Kidney epithelial cell (primary cell): ENCODE measurements at places on chromosomes 5 and 9. TPM values are rescaled to one million over a fixed set of nuclear protein-coding genes. Genes with fewer than 3 reads are reported as not detected.

TICAM2 gene
- 0.55 and 2.3 TPM in 2 replicates for total RNA-seq

NMUR2 gene
- not detected in 2 replicates for total RNA-seq

STK32A gene
- 2.9 and 3.7 TPM in 2 replicates for total RNA-seq

GPR150 gene
- 0.25 TPM in 1 of 2 replicates, not detected in the other for total RNA-seq

CTSV gene
- 3.1 TPM in 2 replicates for total RNA-seq

OR1J2 gene
- total RNA-seq, result not detected in 2 replicates

BNC2 gene
- 0.96 and 1.5 TPM in 2 replicates for total RNA-seq

- DNase-seq, result no peak
Measured at GRCh38 chr5:59745415-59745863, 148.1 kb downstream of the PDE4D start.

DNA sequence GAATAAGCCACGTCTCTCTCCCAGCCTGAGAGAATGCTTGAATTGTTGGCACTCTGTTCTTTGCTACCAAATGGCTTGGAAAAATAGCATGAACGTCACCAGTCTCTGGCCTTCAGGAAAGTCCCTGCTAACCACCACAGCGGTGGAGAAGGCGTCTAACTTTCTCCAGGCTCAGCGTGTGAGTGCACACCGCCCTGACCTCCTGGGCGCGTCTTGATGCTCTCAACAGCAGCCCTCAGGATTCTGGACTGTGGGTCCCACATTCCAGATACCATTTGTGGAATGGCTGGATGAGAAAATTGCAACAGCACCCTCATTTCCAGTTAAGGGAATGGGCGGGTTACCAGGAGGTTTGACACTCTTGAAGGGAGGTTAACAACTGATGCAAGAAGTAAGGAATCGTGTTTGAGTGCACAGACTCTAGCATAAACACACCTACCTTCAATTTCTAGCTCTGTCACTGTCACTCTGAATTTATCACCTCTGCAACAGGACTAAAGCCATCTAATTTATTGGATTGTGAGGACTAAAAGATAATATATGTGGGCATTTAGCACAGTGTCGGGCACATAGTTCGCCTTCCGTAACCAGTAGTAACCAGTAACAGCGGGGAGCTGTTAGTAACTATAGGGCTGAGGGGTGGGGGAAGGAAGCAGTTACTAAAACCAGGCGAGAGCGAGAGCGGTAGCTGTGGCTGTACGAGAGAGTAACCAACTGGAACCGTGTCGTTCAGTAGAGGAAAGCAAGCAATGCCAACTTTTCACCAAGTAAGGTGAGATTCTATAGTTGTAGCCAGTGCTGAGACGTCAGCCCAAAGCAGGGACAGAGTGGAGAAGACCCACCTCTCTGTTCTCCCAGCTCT lies 807 bp upstream of the PLGRKT start:
- DNase-seq, result no peak

DNA sequence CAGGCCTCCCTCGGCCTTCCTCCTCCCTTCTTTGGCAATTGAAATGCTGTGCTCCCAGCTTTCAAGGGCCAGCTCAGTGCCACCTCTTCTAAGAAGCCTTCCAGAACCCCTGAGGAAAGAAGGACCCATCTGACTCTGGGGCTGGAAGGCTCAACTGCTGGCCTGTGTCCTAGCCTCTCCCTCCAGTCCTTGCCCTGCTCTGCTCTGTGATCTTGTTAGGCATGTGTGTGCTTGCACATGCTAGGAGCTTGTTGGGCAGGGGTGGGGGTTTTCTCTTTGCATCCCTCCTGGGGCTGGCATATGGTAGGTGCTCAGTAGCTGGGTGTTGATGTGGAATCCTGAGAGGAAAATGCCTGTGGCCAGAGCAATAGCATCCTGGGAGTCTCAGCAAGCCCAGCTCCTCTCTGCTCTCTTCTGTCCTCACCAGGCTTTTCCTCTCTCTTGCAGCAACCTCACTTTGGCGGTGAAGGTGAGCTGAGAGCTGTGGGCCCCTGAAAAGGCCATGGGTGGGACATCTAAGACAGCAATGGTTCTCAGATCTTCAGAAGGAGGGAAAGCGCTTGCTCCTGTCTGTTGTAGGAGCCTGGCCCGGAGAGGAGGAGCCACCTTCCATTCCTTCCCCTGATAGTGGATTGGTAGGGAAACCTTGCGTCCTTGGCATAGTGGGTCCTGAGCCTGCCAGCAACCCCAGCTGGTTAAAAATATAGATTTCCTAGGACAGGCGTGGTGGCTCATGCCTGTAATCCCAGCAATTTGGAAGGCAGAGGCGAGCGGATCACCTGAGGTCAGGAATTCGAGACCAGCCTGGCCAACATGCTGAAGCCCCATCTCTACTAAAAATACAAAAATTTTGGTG lies 9.9 kb downstream of the DOLK start:
- no peak for DNase-seq

DNA sequence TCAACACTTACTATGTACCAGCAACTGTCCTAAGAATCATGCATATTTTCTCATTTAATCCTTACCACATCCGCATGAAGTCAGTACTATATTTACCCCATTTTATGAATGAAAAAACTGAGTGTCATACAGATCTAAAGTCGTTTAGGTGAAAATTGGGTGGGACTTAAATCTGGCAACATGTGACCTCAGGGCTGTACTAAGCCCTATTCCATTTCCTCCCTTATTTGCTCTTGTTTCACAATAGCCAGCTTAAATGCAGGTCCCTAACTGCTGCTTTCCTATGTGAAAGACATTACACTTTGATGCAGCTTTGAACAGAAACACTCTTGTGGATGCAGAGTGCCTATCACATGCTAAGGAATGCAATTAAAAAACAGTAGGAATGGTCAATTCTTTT lies 2.5 kb upstream of the RAB14 start:
- no peak for DNase-seq

DNA sequence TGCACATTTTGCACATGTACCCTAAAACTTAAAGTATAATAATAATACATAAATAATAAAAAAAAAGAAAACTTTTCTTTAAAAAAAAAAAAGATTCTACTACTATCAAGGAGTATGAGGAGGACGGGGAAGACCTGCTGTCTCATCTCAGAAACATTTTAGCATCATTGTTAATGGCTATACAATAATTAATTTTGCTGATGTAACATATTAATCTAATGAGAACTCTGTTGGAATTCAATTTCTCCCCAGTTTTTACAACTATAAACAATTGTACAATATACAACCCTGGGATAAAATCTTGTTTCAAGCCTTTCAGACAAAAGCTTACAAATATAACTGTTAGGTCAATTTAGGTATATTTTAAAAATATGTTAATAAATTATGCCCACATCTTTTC lies 139.0 kb upstream of the GRIN3A start:
- no peak for DNase-seq

GRCh38 chr5:538801-539468 lies 14.7 kb upstream of the SLC9A3 start:
- DNase-seq, result no peak

DNA sequence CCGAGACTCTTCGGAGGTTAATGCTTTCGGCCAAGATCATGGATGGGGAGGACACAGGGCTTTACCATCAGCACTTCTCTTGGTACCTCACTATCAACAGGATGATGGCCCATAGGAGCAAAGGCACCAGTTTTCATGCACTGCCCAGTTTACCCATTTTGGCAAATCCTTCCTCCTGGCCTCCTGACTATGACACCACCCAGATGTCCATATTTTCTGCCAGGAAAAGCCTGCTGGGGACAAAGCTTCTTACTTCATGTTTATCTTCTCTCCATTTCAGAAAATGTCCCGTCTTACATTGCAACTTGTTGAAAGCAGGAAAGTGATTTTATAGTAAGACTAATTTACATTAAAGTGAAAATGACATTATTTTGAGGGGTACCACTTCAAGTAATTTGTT lies 61.4 kb upstream of the GAS1 start:
- no peak for DNase-seq

- no peak for DNase-seq
Measured at GRCh38 chr5:132009706-132010405, 1.6 kb downstream of the ACSL6 start.

- no peak for DNase-seq
Measured at GRCh38 chr9:437066-437465, 222.4 kb downstream of the DOCK8 start.

DNA sequence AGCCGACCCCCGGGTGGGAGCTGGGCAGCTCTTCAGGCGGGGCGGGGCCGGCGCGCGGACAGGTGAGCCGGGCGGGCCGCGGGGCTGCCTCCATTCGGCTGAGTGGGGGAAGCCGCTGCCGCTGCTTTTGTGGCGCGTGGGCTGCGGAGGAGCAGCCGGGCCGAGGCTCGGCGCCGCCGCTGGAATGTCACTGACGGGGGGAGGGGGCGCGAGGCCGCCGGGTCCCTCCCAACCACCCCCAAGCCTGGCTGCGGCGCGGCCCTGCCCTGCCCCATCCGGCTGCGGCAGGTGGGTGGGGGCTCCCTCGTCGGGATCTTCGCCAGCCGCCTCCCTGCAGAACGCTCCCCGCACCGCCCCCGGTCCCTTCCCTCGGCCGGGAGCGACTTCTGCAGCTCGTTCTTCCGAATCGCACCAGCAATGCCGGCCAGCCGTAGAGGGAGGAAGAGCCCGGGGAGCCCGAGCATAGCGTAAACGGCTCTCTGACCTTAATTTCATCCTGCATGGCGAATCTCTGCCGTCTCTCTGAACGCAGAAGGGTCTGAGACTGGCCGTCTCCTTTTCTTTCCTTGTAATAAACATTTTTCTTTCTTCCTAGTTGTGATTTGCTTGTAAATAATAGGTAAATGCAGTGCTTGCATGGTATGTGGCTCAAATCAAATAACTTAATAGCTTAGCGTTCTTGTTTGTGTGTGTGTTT lies 505 bp downstream of the SPTAN1 start:
- no peak for DNase-seq

DNA sequence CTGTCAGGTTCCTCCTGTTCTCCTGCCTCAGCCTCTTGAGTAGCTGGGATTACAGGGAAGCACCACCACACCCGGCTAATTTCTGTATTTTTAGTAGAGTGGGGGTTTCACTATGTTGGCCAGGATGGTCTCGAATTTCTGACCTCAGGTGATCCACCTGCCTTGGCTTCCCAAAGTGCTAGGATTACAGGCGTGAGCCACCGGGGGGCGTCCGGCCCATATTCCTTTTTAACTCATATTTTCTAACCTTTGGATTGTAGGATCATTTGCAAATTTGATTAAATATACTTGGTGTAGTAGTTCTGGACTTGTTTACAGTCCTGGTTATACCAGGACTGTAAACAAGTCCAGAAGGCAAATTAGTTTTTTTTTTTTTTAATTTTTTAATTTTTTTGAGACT lies 4.3 kb downstream of the TCERG1 start:
- DNase-seq, result no peak

GRCh38 chr9:136051453-136051836 lies 43.6 kb downstream of the NACC2 start:
- no peak for DNase-seq

GRCh38 chr9:86865952-86866351 lies 81.4 kb downstream of the GAS1 start:
- no peak for DNase-seq

- DNase-seq, result no peak
Measured at GRCh38 chr9:114883709-114884108, 46.7 kb downstream of the TNFSF8 start.

DNA sequence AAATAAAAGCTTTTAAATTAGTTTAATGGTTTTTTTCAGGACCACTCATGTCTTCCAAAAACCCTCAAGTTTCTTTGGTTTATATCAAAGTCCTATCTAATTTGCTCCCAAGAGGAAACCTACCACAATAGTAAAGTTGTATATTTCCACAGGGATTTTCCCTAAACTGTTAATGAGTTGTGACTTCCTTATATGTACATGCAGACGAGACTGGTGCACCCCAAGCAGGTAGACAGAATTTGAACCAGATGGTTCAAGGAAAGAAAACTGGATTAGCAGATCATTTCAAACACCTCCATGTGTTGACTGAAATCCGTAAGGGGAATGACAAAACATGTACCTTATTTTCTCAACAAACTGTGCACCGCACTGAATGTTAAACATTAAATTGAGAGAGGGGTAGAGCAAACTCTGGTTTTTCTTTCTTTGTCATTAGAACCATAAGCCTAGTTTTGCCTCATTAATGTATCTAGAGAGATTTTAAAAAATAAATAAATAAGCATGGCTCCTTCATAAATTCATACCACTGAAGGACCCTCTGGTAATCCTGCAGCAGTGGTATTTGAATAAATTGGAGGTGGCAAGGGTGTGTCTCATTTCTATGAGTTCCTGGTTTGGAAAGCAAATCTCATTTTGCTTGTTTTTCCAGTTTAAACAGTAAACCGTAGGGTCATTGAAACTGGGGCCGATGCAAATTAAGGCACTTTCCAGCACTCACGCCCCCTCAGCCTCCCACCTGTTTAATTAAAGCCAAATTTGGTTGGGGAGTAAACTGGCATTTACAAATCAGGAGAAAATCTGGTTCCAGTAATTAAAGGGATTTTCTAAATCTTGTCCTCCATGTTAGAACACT lies 51.1 kb downstream of the ENC1 start:
- DNase-seq, result no peak

- DNase-seq, result no peak
Measured at GRCh38 chr5:158943569-158943968, 156.1 kb downstream of the EBF1 start.

- no peak for DNase-seq
Measured at GRCh38 chr5:7395947-7396712, at the start of gene ADCY2. Gene ADCY2, plus strand, starts transcription at chr5:7396138. Its CDS starts 159 bp downstream, at chr5:7396297.

GRCh38 chr9:79263628-79264027 lies 308.1 kb upstream of the TLE4 start:
- DNase-seq, result no peak

DNA sequence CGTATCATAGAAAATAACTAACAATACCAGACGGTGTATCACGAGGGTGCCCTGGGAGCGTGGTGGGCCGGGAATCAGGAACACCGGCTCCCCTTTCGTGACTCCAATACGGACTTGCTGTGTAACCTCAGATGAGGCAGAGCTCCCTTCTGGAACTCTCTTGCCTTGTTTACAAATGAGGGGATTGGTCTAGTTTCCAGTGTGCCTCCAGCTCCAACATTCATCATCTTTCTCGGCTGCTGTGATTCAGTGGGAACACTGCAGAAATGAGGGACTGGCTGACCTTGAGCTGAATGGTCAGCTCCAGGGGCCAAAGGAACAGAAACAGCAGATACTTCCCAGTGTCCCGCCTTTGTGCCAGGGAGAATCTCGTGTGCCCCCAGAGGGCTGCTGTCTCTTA lies 22.6 kb upstream of the TGFBI start:
- DNase-seq, result no peak

- no peak for DNase-seq
Measured at GRCh38 chr5:107364443-107365319, 306.1 kb downstream of the EFNA5 start.

DNA sequence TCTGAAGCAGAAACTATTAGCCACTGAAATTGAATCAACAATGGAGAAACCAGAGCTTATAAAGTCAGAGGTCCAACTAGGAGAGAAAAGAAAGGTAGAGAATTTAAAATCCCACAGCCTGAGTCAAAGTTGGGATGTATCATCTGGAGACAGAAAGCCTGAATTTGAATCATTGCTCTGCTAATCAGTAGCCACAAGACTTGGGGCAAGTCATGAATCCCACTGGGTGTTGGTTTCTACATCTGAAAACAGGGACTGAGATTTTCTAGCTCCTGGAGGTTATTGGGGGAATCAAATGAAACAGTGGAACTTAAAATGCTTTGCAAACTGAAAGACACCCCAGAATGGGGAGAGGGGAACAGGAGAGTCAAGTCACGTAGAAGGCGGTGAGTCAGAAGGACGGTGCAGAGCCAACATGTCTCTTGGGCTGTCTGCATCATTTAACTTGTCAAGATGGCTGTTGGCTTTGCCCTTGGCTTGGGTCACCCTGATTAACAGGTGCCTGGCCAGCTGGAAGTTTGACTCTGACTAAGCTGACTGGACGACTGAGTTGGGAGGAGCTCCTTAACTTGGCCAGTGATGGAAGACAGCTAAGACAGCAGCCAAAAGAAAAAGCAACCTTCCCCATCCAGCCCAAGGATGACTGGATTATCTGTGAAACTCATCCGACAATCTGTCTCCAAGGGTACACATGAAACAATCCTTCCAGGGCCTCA lies 60.6 kb upstream of the ADRA1B start:
- DNase-seq, result no peak
